HCT116 (cell line): ENCODE measurements at places on chromosomes 2 and 18.

DNA sequence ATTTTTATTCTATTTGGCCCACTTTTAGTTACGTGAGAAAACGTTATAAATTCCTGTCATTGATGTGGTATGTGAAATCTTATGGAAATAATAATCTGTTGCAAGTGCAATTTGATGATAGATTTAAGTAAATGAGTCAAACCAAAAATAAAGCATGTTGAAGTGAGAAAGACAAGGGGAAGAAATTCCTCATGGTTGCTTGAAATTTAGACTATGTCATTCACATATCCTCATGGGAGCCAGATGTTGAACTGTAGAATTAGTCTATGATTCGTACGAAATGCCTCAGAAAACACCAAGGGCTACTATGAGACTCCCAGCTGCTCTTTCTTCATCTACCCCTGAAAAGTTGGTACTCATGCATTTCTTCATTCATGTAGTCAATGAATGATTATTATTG is 55.7 kb downstream of the KLHL14 start:
- no peak for DNase-seq

- DNase-seq, result no peak
Measured at GRCh38 chr2:112572005-112572404, 12.4 kb upstream of the CHCHD5 start.

GRCh38 chr18:463827-464541 is 36.5 kb downstream of the COLEC12 start:
- DNase-seq, result no peak

DNA sequence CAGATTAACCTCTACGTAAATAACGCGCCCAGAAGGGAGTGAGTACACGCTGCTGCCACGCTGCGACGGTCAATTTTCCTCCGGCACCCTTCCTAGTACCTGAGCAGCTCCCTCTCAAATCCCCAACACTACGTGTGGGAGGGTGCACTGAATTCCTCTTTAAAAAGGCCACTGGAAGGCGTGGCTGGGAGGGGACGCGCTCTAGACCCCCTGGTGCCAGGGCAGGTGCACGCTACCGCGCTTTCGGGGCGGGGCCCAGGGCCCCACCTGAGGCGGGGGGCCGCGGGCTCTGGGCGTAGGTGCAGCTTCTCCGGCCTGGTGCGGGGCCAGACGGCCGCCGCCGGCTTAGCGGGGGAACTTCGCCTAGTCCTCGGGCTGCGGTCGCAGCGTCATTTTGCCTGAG is 668 bp upstream of the ANKRD12 start:
- peak; percentile 43 for DNase-seq

GRCh38 chr18:8760984-8761383 is 55.6 kb downstream of the MTCL1 start:
- no peak for DNase-seq

DNA sequence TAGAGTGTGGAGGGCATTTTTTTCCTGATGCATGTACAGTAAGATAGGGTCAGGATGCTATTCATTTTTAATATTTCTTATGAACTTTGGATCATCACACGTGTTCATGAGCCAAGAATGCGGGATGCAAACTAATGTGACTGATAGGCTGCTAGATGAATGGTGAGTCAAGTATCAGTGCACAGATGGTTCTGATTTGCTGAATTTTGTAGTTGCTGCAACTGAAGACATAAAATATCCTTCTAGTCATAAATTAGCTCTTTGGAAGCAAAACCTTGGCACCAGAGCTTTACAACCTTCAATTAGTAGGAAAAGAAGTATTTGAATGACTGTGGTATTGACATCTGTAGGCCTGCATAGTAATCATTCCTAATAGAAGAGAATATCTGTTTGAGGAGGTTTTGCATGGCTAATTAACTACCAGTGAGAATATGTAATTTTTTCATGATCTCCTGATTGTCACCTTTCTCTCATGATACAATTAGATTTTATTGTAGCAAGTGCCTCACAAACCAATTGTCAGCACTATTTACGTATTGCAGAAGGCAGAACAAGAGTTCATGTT is 94.0 kb downstream of the VRK2 start:
- DNase-seq, result no peak

DNA sequence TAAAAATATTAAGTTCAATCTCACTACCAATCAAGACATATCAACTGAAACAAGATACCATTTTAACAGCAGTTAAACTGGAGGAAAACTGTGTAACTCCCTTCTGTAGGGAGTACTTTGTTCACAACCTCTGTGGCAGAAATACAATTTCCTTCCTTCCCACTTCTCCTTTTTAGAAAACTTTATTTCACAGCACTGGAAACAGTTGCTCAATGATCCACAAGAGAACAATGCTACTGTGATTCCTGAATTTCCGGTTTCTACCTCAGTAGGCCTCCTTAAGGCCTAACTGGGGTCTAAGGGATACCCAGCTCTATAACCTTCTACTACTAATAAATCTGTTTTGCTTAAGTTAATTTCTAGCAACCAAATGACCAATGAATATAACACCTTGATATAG is 14.1 kb downstream of the TLK1 start:
- DNase-seq, result no peak

GRCh38 chr2:225742487-225742886 is 343.0 kb downstream of the NYAP2 start:
- no peak for DNase-seq

DNA sequence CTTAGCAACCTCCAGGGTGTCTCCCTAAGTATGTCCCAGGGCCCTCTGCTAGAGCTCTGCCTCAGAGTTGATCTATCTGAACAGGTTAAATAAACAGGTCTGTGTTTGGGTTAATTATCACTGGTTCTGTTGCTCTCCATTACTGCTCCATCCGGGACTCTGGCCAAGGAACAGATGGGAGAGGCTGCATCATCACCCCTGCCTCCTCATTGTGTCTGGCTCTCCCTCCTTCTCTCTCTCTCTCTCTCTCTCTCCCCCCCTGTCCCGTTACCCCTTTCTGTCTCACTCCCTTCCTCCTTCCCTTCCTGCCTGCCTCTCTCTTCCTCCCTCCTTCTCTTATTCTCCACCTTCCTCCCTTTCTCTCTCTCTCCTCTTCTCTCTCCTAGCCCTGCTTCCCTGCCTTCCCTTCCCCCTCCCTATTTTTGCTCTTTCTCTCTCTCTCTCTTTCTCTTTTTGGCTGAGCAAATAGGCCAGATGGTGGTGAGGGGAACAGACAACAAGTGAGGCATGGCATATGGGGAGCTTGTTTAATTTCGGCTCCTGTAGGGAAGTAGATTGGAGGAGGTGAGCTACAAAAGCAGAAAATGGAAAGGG is 62.1 kb downstream of the SETBP1 start:
- DNase-seq, result no peak

DNA sequence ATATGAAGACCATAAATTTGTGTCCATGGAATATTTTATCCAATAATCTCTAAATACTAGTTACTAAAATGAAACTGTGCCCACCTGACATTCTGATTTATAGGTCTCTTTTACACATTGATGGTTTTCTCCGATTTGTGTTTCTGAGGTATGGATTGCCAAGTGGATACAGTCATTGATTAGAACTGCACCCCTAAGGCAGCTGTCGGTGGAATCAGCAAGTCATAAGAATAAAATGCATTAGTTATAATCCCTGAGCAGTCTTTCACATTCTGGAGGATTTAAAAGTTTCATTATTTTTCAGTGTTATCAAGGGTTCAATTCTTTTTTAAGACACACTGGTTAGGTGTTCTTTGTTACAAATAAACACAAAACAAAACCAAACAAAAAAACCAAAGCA is 6.0 kb downstream of the CAVIN2 start:
- DNase-seq, result no peak

GRCh38 chr18:79784071-79784913 is 13.4 kb upstream of the KCNG2 start:
- no peak for DNase-seq

GRCh38 chr2:200929334-200930249 is 33.9 kb downstream of the ORC2 start:
- no peak for DNase-seq

DNA sequence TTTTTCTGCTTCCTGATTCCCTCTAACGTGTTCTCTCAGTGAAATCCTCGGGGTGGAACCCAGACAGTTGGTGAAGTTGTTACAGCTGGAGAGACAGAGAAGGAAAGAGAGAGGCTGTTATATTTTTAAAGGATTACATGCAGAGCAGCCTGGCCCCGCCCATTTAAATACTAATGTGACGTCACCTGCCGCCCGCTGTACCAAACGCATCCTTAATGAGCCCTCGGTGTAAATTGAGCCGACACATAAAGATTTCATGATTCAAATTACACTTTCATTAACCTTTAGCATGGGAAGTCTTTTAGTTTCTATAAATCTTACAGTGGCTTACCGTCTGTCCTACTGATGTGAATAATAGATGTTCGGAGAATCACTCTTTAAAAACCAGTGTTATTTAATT is 164.0 kb upstream of the SIX3 start:
- no peak for DNase-seq

GRCh38 chr2:184890311-184890710 is 292.0 kb downstream of the ZNF804A start:
- no peak for DNase-seq

DNA sequence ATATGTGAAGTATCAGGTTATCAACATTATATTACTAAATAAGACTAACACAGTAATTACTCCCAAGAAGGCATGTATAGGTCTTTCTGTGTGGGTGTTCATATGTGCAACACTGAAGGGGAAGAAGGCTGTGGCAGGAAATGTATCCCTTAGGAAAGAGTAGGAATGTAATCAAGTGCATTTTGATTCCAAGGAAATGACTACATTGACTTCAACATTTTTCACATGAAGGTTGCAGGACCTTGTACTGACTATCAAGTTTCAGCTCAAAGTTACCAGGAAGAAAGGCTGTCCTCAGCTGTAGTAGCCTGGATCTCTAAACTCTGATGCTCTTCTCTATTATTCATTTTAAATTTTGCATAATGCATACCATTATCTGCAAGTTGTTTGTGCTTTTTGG is 680.8 kb downstream of the NYAP2 start:
- DNase-seq, result no peak

- DNase-seq, result no peak
Measured at GRCh38 chr2:193276988-193277387, 1082.3 kb upstream of the TMEFF2 start.

GRCh38 chr2:234496835-234497593 is at the start of gene ARL4C:
ARL4C (minus strand) TSS chr2:234497081; CDS start chr2:234496586, 495 bp downstream.
- no peak for DNase-seq

DNA sequence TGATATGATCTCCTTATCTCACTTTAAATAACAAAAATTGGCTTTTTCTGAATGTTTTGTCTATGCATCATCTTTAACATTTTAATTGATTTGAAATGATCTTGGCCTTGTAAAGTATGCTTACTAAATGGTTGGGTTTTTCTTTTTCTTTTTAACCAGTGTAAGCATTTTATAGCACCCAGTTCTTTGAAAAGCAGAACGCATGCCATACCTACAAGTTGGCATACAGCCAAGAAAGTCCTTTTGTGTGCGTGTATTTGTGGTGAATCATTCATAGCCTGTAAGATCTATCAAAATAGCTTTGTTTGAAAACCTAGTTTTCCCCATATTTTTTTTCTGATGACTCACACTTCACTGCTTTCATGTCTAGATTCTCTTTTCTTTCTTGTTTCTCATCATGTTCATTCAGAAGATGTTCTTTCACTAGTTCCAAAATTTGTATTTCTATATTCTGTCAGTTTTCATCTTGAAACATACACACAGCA is 4.1 kb upstream of the VRK2 start:
- DNase-seq, result peak; percentile 92

DNA sequence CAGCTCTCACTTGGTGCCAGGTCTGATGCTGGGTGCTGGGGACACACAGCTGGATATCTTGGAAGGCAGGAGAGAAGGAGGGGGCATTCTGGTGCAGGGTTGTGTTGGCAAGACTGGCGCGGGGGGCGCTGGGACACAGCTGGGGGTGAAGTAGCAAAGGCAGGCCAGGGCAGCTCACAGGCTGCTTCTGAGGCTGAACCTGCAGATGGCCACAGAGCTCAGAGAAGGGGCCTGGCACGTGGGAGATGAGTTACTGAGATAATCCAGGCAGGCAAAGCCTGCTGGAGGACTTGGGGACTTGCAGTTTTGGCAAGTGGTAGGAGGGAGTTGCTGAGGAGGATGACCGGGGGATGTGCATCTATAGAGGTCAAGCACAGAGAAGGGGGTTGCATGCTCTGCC is 16.2 kb upstream of the DGKD start:
- no peak for DNase-seq
